H9 (cell line): ENCODE measurements at places on chromosomes 7 and 10. TPM values are rescaled to one million over a fixed set of nuclear protein-coding genes. Genes with fewer than 3 reads are reported as not detected.

Gene SPDYE1
- total RNA-seq, result not detected in 2 replicates

Gene C10orf67
- total RNA-seq, result not detected in 2 replicates

Gene PAPOLB
- total RNA-seq, result 0.04 and 0.13 TPM in 2 replicates

Gene TMEM178B
- 9.3 and 11.3 TPM in 2 replicates for total RNA-seq

- no peak for DNase-seq
- H3K4me3 ChIP-seq, result no peak overlapping the region; the same call in 2 of the 3 replicates
- H3K27me3 ChIP-seq, result no peaks in the 10 kb centered on the region
- H3K4me1 ChIP-seq, result no peaks in the 10 kb centered on the region
- no peak overlapping the region for H3K27ac ChIP-seq
These were observed 217.9 kb downstream of the OTUD1 start for GRCh38 chr10:23656735-23657134.

DNA sequence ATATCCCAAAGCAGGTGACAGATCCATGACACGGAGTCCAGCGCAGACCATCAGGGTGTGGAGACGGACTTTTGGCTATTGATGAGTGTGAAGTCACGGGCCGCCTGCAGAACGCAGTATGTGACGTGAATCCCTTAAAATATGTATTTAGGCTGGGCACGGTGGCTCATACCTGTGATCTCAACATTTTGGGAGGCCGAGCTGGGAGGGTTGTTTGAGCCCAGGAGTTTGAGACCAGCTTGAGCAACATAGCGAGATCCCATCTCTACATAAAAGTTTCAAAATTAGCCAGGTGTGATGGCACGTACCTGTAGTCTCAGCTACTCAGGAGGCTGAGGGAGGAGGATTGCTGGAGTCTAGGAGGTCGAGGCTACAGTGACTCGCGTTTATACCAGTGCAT lies 1.9 kb upstream of the AMZ1 start:
- H3K36me3 ChIP-seq, result no peaks in the 10 kb centered on the region
- H3K4me3 ChIP-seq, result no peak overlapping the region
- H3K4me1 ChIP-seq, result no peaks in the 10 kb centered on the region
- H3K27me3 ChIP-seq, result peaks cover 12% of the 10 kb centered on the region; the same call in 1 of the 2 replicates

DNA sequence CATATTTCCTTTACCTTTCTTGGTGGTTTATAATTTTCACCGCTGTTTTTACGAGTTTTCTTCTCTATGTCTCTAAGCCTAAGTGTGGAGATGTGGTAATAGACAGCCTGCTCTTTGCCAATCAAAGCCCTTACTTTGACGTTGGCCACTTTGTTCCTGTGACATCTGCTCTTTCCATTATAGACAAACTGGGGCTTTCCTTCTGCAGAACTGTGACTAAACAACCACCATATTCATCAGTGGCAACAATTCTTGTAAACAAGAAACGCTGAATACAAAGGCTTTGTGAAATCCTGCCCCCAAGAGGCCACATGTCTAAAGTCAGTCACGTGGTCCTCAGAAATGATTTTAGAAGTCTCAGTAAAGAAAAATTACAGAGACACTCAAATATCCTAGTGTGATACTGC lies 59.6 kb upstream of the CAPZA2 start:
- no peak overlapping the region for H3K4me3 ChIP-seq
- H3K36me3 ChIP-seq, result no peaks in the 10 kb centered on the region
- DNase-seq, result no peak
- H3K27me3 ChIP-seq, result no peaks in the 10 kb centered on the region
- no peak overlapping the region for H3K27ac ChIP-seq

- no peak for DNase-seq
- H3K27me3 ChIP-seq, result no peaks in the 10 kb centered on the region
- H3K4me1 ChIP-seq, result no peaks in the 10 kb centered on the region
- no peaks in the 10 kb centered on the region; the same call in 2 of the 3 replicates for H3K36me3 ChIP-seq
- no peak overlapping the region for H3K4me3 ChIP-seq
These were observed 282.6 kb downstream of the CAMK1D start for GRCh38 chr10:12631787-12632562.

- H3K27ac ChIP-seq, result no peak overlapping the region
- no peaks in the 10 kb centered on the region for H3K27me3 ChIP-seq
- H3K36me3 ChIP-seq, result no peaks in the 10 kb centered on the region
These were observed 6.9 kb upstream of the MYOF start for GRCh38 chr10:93488956-93489528.

DNA sequence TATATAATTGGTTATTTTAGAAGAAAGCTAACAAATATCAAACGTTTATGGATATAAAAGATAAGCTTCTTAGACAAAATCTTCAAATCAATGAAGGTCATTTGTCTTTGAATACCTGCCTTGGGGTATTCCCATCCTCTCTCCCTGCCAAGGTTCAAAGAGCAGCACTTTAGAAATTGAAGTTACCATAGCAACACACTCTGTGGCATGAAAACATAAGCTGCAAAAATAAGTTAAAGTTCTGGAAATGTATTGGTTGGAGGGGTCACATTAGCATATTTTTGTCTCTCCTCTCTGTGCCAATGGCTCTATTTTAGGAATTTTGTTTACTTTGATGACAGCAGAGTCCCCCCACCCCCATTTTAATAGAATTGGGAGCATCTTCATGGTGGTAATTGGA lies 12.0 kb downstream of the ECHDC3 start:
- no peaks in the 10 kb centered on the region for H3K4me1 ChIP-seq
- H3K36me3 ChIP-seq, result peaks cover 1% of the 10 kb centered on the region; the same call in 2 of the 3 replicates
- no peak overlapping the region for H3K27ac ChIP-seq
- H3K27me3 ChIP-seq, result no peaks in the 10 kb centered on the region

DNA sequence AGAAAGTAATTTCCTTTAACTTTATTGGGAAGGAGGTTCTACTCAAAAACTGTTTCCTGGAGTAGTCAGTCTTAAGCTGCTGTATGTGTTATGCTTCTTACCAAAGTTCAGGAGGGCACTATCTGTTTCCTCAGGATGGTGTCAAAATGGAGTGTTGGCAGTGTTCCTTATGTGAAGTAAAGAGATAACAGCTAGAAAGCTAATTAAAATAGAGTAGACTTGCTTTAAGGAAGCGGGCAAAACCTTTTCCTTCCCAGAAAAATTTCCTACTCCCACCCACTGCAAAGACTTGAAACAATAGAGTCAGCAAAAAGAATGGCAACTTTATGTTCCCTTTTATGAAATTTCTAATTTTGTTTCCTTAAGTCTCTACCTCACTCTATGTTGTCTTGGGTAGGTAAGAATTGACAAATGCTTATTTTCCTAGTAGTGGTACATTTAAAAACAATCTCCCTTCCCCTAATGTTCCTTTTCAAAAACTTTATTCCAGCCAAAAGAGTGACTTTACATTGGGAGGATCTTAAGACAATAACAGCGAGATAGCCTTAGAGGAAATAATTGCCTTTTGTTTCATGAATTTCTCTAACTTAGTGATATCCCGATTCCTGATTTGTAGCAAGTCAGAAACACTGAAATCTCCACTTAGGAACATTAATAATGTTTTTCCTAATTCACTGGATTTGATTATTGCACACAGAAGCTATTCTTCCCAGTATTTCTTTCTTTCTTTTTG lies 26.5 kb upstream of the ENTPD1 start:
- H3K27me3 ChIP-seq, result no peaks in the 10 kb centered on the region
- H3K27ac ChIP-seq, result no peak overlapping the region
- no peak for DNase-seq

GRCh38 chr10:63718006-63718405 lies 196.8 kb downstream of the REEP3 start:
- peaks cover 7% of the 10 kb centered on the region for H3K4me1 ChIP-seq
- H3K36me3 ChIP-seq, result no peaks in the 10 kb centered on the region; the same call in 2 of the 3 replicates
- no peak overlapping the region for H3K27ac ChIP-seq
- no peak for DNase-seq
